Activated T-helper 9 cell treated with anti-CD3 and anti-CD28 coated beads, Interleukin-2, amount 50 U/mL, for 16 hours (primary cell): ENCODE measurements at places on chromosomes 5 and 9.

DNA sequence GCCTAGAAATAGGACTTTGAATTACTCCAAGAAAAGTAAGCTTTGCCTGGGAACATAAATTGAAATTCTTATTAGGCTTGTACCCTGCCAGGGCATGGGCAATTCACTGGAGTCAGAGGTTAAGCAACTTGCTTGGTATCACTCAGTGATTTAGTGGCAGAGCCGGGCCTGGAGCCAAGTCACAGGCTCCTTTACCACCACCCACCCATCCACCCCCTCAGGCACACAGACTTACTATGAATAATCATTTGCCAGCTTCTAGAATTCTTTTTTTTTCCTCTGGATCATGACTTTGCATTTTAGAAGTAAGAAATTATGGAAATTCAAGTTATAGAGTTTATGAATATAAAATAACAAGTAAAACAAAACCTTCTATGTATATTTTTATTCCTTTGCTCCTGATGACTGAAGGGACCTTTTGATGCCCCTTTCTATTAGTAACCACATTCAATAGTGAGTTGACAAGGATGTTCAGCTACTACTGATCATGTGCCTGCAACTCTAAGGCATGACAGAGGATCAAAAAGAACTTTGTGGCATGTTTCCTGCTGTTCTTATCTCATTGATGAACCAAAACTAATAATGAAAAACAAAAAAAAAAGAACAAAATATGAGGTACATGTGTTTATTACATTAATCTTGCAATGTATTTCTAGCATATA lies 614.7 kb downstream of the TLR4 start:
- DNase-seq: no peak

DNA sequence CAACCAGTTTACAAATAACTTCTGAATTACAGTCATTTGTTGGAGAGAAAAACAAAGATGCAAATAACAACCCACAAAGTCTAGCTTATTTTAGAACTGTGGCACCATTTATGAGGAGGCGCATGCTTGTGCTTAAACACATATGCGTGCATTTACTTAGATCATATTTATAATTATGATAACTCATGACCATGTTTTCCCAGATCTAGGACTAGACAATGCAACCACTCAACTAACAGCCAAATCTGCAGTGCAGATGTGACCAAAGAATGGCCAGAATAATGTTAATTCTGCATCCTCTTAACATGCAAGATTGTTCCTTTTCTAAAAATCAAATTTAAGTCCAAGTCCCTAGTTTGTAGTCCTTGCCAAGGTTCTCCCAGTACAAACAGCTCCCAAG lies 167.3 kb upstream of the FST start:
- no peak for DNase-seq

- no peak for DNase-seq
Observed at GRCh38 chr5:72949481-72949880, 6.4 kb upstream of the FCHO2 start.

DNA sequence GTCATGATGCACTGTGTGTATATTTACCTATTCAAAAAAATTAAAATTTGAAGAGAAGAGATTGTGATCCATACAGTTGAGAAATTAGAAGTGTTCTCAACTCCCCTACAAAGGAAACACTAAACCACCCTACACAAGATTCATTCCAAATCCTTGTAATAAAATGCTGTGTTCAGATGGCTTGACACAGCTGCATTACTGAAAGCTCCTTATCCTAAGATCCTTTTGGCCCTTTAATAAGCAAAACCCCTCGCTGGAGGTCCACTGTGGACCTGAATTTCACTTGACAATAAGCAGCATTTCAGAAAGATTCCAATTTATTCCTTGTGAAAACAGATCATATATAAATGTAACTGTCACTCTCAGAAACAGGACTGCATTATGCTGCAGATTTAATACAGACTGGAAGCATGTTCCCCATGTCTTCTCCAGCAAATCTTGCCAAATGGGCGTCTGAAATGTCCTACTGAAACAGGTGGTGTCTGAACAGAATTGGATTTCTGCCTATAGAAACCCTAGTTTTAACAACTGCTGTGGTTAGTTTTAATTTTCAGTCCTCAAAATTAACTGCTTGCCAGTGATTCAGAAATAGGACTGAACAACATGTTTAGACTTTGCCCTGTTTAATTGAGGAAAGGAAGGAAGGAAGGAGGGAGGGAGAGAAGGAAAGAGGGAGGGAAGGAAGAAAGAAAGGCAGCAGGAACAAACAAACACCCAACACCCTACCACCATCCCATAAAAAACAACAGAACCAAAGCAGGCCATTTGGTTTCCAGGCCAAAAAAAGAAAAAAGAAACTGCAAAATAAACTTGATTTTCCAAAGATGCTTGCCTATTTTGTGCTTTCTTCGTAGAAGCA lies 179.6 kb downstream of the MLLT3 start:
- DNase-seq: no peak

- no peak for DNase-seq
Observed at GRCh38 chr5:120306303-120306702, 157.8 kb upstream of the PRR16 start.

GRCh38 chr5:14967166-14967565 lies 95.6 kb upstream of the ANKH start:
- no peak for DNase-seq

- DNase-seq: no peak
Observed at GRCh38 chr5:160311491-160312133, 752 bp downstream of the CCNJL start.

- no peak for DNase-seq
Observed at GRCh38 chr9:107016383-107016782, 153.4 kb downstream of the ZNF462 start.

GRCh38 chr9:108775901-108776306 lies 79.9 kb downstream of the ACTL7B start:
- no peak for DNase-seq

GRCh38 chr5:148336704-148337435 lies 1.5 kb downstream of the SPINK9 start:
- no peak for DNase-seq

DNA sequence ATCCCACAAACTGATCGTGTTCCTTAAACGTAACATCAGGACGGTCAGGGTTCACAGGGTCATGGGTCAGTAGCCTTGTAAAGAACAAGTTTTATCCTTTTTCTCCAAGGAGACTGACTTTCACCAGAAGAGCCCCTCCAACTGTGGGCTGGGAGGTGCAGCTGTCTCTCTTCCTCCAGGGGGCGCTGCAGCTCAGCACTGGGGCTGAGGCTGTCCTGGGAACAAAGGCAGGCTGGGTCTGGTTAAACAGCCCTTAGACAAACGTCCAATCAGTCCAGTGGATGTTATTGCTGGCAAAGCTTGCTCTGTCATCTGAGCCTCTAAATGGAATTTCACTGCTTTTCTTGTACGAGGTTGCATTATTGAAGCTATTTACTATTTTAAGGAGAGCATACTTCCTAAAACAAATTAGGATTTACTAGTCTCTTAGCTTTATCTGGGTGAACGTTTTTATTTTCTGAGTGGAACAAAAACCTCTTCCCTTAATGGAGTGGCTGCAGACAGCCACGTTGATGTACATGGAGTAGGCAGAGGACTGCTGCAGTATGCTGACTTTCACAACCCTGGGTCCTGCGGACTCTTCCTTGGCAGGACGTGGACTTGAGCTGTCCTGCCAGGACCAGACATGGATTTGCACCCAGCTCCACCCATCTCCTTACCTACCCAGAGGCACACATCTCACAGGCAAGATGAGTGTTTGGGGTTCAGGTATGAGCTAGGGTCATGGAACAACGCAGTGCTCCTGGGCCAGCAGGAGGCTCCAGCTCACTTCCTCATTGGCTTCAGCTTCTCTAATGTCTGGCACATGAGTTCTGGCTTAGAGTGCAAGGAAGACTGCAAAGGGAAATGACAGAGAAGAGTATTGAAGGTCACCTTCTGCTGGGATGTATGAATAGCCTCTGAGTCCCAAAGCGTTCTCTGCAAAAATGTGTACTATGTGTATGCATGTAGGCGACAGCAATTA lies 7.8 kb downstream of the EXOSC2 start:
- DNase-seq: peak; percentile 58
